ENCODE measurements at places on chromosomes 2 and 18.
A peak's percentile ranks its signal among the peaks of the same experiment; 100 is the strongest.

- no peak for DNase-seq
Observed at GRCh38 chr2:181356526-181357130, 100.6 kb upstream of the ITGA4 start.

DNA sequence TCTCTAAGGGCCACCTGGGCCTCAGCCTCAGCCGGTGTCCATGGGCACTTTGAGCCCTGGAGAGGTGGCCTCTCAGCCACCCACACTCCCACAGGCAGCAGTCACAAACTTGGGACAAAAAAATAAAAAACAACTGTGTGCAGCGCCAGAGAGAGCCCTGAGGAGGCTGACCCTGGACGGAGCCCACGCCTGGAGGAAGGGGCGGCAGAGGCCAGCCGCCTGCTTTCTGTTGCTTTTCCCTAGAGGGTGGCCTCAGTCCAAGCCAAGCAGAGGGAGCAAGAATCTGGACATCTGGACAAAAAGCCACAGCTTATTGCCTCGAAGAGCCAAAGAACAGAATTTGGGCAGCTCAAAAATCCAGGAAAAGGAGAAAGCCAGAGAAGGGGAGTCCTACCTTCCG, 43.3 kb upstream of the LDLRAD4 start:
- DNase-seq: no peak

- no peak for DNase-seq
Observed at GRCh38 chr2:24907116-24907515, 12.9 kb downstream of the ADCY3 start.

- no peak for DNase-seq
Observed at GRCh38 chr18:22433956-22434355, 16.2 kb upstream of the CTAGE1 start.

GRCh38 chr2:162581959-162582798, 238.2 kb downstream of the GCA start:
- no peak for DNase-seq

DNA sequence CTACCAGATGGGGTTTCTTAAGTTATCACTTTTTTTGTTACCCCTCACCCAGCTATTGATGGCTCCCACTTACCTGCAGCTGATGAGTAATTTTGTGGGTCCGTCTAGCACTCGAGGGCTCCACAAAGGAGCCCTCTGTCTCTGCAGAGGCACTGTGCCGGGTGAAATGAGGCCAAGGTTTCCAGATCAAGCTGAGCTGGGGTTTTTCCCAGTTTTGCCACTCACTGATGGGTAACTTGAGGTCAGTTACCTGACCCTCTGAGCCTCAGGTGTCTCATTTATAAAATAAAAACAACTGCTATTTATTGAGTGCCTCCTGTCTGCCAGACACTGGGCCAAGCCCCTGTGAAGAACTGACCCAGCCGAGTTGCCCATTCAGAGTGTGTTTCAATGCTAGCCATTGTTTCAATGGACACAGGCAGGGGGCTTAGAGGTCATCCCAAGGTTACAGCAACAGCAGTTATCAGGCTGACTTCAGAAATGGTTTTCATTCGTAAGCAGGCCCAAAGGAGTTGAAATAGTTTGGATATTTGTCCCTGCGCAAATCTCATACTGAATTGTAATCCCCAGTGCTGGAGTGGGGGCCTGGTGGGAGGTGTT, 192.9 kb downstream of the NCK2 start:
- no peak for DNase-seq

- no peak for DNase-seq
Observed at GRCh38 chr2:231479455-231479854, 15.2 kb upstream of the NCL start.

GRCh38 chr2:222752746-222753145, 81.3 kb downstream of the MOGAT1 start:
- DNase-seq: no peak

DNA sequence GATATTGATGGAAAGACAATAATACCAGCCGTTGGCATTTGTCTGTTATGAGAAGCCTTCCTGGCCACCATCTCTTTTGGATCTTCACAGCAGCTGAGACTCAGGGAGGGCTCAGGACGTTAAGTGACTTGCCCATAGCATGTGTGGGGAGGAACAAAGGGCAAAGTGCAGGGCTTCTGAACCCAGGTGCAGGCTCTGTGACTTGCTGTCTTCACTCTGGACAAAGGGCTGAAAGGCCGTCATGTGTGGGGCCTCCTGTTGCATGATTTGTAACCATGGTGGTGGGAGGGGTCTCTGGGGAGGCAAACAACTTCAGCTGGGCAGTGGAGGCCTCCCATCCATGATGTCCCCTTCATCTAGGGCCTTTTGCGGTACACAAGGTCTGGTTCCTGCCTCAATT, 65.5 kb upstream of the SIX2 start:
- no peak for DNase-seq

DNA sequence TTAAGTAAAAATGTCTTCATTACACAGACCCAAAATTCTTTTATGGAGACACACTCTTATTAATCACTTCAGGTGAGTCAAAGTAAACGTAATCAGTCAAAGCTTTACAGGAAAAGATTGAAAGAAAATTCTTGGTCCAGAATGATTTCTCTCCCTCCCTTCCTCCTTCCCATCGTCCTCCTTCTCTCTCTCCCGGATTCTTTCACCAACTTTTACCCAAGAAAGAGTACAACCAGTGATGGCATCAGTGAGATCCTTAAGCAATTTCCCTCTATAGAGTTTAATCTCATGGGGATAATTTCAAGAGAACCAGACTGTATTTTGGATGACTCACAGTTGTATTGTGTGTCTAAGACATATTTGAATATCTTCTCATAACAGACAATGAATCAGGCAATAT, 258.1 kb downstream of the ALK start:
- no peak for DNase-seq

DNA sequence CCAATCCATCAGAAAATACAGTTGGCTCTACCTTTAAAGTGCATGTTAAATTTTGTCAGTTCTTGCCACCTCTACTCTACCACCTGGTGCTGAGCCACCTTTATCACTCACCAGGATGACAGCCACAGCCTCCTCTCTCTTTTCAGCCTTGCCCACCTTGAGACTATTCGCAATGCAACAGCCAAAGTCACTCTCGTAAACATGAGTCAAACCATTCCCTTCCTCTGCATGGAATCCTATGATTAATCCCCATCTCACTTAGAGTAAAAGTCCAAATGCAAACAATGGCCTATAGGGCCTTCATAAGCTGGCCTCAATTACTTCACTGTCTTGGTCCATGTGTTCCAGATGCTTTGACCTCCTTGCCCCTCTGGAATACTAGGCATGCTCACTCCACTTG, 5.8 kb upstream of the OSBPL6 start:
- DNase-seq: no peak

- no peak for DNase-seq
Observed at GRCh38 chr2:84474176-84474575, 15.1 kb upstream of the SUCLG1 start.

- DNase-seq: no peak
Observed at GRCh38 chr2:216838151-216838550, 21.7 kb downstream of the TNP1 start.

GRCh38 chr2:88627856-88628570, 749 bp upstream of the EIF2AK3 start:
- peak; percentile 64 for DNase-seq

GRCh38 chr2:158610059-158610458, 153.3 kb downstream of the PKP4 start:
- no peak for DNase-seq

GRCh38 chr2:122706757-122707223, 951.3 kb downstream of the TSN start:
- no peak for DNase-seq

- no peak for DNase-seq
Observed at GRCh38 chr18:22173928-22174301, 4.5 kb downstream of the GATA6 start.

DNA sequence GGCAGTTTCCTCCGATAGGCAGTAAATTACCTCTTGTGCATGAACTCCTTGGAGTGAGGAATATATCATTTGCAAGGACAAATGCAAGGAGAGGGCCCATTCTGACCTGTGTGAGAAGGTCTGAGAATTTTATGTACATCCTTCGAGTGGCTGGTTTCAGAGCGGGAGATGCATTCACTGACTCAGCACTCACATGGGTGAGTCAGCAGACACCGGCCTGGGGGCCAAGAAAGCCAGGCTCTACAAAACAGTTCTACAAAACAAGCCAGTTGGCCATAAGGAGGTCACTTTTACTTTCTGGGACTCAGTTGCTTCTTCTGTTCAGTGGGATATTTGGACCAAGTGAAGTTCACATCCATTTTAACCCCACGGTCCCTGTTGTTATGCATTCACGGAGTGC, 35.3 kb downstream of the CYP26B1 start:
- DNase-seq: no peak

- DNase-seq: no peak
Observed at GRCh38 chr18:5515011-5515784, 28.6 kb downstream of the EPB41L3 start.

GRCh38 chr2:122063716-122064115, 308.3 kb downstream of the TSN start:
- no peak for DNase-seq

GRCh38 chr2:144382849-144383248, 137.1 kb downstream of the ZEB2 start:
- no peak for DNase-seq

All from progenitor cell of endocrine pancreas (in vitro differentiated cells).